ENCODE measurements at places on chromosomes 3 and 15. TPM values are rescaled to one million over a fixed set of nuclear protein-coding genes. Genes with fewer than 3 reads are reported as not detected.

DNA sequence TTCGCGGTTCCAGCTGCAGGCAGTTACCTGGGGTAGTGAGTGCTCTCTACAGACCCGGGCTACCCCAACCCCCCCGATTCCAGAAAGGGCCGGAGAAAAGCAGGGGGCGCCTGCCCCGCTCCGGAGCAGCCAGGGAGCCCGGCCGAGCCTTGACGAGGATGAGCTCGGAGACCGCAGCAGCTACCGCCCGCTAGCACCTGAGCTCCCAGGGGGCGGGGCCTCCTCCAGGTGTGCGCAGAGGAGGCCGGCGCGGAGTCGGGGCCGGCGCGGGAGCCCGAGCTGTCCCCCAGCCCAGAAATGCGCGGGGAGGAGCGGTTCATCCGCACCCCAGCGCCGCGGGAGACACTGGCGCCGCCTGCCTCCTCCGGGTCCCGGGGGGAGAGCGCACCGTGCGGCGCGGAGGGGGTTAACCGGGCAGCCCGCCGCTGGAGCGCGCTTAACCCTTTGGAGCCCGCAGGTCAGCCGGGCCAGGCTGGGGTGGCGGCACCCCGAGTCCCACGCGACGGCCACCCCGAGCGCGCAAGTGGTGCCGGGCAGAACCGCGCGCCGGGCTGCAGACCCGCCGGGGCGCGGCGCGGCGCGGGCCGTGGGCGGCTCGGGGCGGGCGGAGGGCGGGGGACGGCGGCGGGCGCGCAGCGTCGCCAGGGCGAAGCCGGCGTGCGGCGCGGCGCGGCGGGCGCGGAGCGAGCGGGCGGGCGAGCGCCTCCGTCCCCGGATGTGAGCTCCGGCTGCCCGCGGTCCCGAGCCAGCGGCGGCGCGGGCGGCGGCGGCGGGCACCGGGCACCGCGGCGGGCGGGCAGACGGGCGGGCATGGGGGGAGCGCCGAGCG lies at the start of gene CACNA1D:
Gene CACNA1D, plus strand, starts transcription at position 649 of the 829 bp plus-strand sequence. CDS start 556 bp downstream, outside the sequence.
- peak; percentile 33 for DNase-seq

DNA sequence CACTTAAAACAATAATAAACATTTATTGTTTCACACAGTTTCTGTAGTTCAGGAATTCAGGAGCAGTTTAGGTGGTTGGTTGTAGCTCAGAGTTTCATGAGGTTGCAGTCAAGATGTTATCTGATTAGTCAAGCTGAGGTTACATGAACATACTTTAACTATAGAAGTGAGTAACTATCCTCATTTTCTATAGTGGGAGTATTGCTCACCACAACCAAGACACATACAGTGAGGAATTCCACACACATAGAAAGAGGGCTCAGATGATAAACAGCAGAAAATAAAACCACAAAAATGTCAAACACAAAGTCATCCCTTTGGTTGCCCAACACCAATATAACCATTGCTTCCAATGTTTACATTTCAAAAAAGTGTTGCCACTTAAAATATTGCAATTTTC lies 13.6 kb downstream of the SCN11A start:
- no peak for DNase-seq

- DNase-seq = no peak
These were observed 925.6 kb downstream of the FHIT start for GRCh38 chr3:60325610-60326170.

DNA sequence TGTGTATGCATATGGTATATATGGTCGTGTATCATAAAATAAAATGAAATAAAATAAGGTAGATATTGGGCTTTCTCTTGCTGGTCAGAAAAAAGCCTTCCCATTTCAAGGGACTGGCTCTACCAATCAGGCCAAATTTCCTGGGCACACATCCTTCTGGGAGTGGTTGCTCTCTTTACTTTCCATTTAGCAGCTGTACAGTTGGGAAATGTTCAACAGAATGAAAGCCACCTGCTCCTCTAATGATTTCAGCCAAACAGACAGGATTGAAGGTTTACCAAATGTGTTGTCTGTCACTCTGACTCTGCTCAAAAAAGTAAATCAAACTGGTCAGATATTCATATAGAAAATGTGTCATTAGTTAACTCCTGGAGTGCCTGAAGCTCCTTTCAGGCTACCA lies 380.4 kb downstream of the ROBO2 start:
- DNase-seq = no peak

- no peak for DNase-seq
These were observed 81.1 kb upstream of the NEO1 start for GRCh38 chr15:72970933-72971760.

Gene ABCC5
- total RNA-seq = 21.8 TPM

Gene SPCS1
- total RNA-seq = 86.5 TPM

Measured in breast epithelium (tissue), 4 donors.